M059J (cell line): ENCODE measurements at places on chromosomes 16 and 17.

DNA sequence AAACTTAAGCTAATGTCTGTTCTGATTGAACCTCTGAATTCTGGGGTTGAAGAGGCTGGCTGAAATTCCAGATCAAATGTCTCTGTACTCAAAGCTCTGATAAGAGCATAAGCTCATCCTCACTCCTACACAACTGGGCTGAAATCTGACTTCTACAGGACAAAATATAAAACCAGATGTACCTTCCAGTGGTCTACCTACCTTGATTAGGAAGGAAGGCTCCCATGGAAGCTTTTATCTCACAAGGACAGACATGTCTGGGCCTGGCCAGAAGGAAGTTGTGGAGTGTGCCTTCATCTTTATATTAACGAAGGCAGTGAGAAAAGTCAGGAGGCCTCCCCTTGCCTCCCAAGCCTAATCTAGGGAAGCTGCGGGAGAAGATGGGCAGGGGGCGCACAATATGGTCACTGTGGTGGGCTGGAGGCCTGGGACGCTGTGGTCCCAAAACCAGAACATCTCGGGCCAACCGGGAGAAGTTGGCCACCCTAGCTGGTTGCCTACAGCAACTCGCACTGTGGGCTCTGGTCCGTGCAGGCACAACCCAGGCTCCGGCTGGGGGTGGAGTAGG lies 55.6 kb upstream of the LRRC37A3 start:
- DNase-seq, result no peak

GRCh38 chr17:81885869-81886548 lies 5.4 kb downstream of the ALYREF start:
- peak; percentile 94 for DNase-seq

DNA sequence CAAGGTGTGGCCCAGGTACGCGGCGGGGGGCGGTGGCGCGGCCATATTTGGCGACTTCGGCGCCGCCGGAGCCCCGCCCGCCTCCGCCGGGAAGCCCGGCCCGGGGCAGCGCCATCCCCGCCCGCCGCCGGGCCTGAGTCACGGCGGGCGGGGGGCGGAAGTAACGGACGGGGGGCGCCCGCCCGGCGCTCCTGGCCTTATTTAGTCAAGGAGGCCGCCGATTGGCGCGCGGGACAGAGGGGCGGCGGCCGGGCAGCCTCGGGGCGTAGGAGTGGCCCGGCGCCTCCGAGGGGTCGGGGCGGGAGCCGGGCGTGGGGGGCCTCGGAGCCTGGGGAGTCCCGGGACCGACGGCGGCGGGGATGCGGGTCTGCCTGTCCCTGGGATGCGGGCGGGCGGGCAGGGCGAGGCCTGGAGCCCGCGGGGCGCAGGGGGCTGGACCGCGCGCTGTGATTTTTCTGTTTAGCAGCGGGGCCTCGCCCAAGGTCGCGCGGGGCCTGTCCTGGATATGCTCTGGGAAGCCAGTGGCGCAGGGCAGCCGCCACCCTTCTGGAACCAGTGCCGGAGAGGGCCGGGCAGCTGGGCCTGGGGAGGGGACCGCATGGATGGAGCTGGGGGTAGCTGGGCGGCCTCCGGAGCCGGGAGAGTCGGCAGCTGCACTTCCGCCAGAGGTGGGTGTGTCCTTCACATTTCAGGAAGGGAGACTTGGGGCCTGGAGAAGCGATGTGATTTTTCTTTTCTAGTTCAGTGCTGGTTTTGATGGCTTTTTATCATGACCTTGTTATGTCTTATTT lies 2.3 kb upstream of the ACTG1 start:
- peak; percentile 82 for DNase-seq

- DNase-seq, result no peak
Observed at GRCh38 chr16:8251298-8251697, 339.0 kb downstream of the TMEM114 start.
